ENCODE measurements at places on chromosomes 7 and 10.

- DNase-seq, result no peak
These were observed 195.8 kb upstream of the SEMA3C start for GRCh38 chr7:81114633-81115032.

GRCh38 chr7:79050603-79051002, 402.9 kb downstream of the MAGI2 start:
- no peak for DNase-seq

DNA sequence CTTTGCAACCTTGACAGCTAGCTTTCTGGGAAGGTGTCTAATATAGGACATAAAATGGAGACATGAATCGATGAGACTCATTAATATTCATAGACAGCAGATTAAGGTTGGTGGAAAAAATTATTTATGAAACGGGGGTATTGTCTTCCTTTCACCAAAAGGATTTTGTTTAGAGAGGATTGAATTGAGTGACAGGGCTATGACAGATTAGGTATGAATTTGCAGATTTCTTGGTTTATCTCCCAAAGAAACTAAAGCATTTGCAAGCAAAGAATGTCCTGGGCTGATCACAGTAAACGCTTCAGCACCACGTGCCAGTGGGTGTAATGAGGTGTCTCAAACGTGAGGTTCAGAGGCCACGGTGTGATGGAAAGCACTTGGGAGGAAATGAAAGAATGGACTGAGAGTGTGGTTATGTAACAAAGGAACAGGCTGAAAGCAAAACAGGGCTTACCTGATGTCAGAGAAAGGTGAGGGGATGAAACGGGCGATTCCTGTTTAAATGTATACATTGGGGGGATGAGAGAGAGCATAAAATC, 329.2 kb upstream of the NPVF start:
- no peak for DNase-seq

- no peak for DNase-seq
These were observed 322.3 kb upstream of the PODXL start for GRCh38 chr7:131878777-131879176.

GRCh38 chr10:64515970-64516699, 994.9 kb downstream of the REEP3 start:
- peak; percentile 80 for DNase-seq

- peak; percentile 72 for DNase-seq
These were observed 1.4 kb downstream of the SFR1 start for GRCh38 chr10:104123397-104123796.

- no peak for DNase-seq
These were observed 25.3 kb downstream of the DNMBP start for GRCh38 chr10:99984211-99985034.

DNA sequence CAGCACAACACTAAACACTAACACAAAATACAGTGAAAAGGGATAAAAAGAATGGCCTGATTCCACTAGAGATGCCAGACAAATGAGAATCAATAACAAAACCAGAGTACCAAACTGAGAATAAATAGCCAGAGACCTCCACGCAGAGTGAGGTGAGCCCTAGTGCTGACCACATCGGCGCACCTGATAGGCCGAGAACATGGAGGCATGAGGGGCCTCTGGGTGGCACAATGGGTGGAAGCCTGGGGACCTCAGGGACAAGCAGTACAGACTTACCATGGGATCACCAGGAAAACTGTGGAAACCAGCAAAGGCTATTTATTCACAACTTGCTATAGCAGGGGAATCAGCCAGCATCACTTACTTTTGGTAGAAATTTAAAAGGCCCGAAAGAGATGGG, 1.8 kb upstream of the CSGALNACT2 start:
- DNase-seq, result no peak

DNA sequence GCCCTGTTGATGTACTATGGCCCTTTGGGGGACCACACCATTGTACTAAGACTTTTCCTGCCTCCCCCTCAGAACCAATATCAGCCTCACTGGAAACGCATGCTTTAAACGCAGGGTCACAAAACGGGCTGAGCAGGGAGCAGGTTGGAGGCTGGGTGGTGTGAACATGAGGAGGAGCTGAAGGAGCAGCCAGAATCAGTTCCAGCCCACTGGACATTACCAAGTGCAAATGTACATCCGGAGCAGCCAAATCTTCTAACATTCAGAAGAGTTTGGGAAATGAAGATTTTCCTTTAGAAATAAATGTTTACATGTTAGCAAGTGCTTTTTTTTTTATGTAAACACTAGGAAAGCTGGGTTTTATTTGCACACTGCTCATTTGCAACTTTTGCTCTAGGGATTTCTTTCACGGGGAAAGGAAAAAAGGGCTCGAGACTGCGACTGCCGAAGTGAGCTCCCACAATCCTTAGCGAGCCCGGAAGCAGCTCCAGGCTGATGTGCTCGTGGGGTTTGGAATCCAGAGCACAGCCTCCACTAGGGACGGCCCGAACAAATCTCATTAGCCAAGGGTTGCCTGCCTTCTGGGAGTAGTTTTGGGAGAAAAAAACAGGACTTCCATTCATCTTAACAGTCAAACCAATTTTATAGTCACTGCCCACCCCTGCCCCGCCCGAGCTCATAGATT, 108.0 kb upstream of the YAE1 start:
- no peak for DNase-seq

- no peak for DNase-seq
These were observed 108.6 kb downstream of the CDK6 start for GRCh38 chr7:92727755-92728154.

All from Kasumi-1 (cell line).